ENCODE measurements at places on chromosomes 5 and 9.

GRCh38 chr5:102969641-102970040, 150.3 kb downstream of the GIN1 start:
- DNase-seq, result no peak

GRCh38 chr9:5556101-5556705, 45.9 kb downstream of the PDCD1LG2 start:
- DNase-seq, result no peak

DNA sequence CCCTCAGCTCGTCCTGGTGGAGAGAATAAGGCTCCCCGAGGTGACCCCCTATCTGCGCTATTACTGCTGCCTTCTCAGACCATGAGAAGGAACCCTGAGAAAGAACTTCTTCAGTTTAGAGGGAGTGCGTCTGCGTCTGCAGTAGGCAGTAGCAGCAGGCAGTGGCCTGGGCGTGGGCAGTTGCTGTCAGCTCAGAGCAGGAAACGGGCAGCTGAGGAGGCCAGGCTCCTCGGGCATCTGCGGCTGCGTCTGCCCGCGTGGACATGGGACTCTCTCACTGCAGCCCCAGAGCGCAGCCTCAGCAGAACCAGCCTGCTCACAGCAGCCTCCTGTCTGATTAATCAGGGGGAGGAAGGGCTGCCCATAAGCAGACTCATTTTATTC, 49.8 kb upstream of the FCN1 start:
- no peak for DNase-seq

DNA sequence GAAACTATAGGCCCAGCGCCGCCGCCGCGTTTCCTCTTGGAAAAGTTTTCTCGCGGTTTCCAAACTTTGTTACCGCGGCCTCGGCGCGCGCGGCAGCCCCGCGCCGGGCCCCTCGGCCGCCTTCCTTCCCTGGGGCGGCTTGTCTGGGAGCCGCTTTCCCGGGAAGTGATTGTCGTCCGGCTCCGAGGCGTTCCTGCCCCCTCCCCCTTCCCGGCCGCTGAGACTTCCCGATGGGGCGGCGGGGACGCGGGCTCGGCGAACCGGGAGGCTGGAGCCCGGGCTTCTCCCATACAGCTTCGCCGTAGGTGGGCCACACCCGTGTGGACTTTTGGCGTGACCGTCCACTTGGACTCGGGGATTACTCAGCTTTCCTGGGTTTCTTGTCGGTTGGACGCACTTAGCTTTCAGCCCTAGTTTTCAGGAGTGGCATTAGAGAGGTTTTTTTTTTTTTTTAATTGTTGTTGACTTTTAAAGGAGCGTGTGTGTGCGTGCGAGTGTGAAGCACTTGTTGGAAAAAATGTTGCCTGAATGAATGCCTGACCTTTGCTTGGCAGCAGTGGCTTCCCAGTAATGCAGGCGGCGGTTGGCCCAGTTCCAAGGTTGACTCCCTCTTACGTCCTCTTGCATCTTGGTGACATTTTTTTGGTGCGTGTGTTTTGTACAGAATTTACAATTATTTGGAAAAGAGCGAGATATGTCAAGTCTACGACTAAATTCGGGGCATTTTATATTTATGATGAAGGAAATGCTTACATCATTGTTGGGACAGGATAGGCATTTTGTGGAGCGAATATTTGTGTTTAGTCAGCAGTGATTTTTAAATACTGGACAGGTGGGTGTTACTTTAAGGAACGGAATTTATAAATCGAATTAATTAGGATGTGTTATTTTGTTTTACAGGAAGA, 821 bp downstream of the CTNNA1 start:
- peak; percentile 22 for DNase-seq
